ENCODE measurements at places on chromosomes 2 and 18.

DNA sequence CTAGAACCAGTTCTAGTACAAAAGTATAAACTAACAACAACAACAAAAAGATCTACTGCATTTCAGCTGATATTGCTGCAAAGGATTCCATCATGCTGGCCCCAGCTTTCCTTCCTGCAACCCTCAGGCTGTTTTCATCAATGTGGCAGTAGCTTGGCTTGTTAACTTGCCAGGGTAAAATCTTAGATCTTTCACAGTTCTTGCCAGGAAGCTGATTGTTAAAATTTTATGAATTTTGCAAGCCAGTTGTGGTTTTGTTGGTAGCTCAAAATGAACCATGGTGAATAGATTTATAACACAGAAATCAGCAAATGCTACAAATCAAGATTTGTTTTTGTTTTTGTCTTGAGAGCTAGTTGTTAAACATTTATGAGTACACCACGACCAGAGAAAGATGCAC lies 19.3 kb downstream of the CCDC178 start:
- no peak for DNase-seq

GRCh38 chr18:63074981-63075404 lies 244.6 kb downstream of the BCL2 start:
- DNase-seq: peak; percentile 83

DNA sequence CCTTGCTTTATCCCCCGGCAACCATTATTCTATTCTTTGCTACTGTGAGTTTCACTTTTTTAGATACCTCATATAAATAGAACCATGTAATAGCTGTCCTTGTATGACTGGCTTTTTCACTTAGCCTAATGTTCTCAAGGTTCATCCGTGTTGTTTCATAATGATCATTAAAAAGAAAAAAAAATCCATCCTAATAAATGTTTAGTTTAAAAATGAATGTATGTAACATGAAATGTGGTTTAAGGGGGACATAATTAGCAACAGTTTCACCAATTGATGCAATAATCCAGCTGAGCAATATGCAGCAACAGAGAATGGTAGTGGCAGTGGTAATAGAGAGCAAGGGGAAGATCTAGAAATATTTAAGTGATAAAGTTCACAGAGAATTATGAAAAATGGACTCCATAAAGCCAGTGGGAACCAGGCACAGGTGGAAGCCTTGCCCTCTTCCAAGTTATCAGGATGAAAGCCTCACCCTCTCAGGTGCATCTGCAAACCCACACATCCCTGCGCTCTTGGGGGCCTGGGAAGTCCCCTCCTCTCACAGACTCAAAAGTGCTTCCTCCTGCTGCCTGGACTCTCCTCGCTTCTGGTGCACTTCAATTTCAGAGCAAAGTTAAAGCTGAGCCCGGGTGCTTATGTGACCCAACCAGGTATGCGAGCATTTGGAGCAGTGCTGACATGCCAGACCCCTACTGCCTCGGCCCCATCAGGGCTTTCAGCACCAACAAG lies 1403.3 kb upstream of the SLC39A10 start:
- no peak for DNase-seq

- DNase-seq: no peak
Measured at GRCh38 chr2:203580844-203581243, 45.7 kb upstream of the RAPH1 start.

- no peak for DNase-seq
Measured at GRCh38 chr2:162058973-162059668, 14.9 kb downstream of the DPP4 start.

DNA sequence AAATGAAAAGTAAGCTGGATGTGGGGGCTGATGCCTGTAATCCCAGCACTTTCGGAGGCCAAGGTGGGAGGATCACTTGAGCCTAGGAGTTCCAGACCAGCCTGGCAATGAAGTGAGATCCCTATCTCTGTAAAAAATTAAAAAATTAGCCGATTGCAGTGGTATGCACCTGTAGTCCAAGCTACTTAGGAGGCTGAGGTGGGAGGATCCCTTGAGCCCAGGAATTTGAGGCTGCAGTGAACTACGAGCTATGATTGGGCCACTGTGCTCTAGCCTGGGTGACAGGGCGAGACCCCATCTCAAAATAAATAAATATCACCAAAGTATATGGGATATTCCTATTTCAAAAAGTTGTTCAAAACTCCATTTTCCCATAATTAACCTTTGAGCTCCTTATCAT lies 101.1 kb upstream of the FZD5 start:
- no peak for DNase-seq

DNA sequence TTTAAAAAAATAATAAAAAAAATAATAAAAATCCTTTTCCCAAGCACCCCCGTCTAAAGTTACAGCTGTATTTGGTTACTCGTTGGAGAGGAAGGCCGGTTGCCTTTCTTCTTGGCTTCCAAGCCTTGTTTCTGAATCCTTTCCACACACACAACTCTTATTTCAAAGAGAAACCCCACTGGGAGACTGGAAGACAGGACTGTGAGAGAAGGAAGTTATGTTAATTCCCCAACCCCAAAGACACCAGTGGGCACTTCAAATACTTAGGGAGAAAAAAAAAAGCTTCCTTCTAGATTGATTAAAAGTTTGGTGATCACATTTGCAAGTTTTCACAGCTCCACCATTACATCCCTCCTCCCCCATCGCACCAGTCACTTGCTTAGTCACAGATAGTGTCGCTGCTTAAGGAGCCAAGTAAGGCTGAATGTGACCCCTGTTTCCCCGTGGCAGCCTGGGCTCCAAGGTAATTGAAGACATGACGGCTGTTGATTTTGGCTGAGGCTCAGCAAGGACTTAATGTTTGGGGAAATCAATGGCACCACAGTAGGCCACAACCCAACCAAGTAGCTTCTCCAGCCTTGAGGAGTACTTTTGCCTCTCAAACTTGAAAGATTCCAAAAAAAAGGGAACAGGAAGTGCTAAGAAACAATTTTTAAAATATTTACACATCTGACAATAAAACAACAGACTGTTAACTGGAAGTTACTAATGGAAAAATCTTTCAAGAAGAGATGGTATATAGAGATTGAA lies 40.8 kb upstream of the FRZB start:
- no peak for DNase-seq

GRCh38 chr2:206688453-206688852 lies 29.7 kb downstream of the DYTN start:
- DNase-seq: no peak

- DNase-seq: no peak
Measured at GRCh38 chr2:2000724-2001061, 256.4 kb upstream of the PXDN start.

- peak; percentile 83 for DNase-seq
Measured at GRCh38 chr2:19349911-19350677, 8.3 kb downstream of the OSR1 start.

DNA sequence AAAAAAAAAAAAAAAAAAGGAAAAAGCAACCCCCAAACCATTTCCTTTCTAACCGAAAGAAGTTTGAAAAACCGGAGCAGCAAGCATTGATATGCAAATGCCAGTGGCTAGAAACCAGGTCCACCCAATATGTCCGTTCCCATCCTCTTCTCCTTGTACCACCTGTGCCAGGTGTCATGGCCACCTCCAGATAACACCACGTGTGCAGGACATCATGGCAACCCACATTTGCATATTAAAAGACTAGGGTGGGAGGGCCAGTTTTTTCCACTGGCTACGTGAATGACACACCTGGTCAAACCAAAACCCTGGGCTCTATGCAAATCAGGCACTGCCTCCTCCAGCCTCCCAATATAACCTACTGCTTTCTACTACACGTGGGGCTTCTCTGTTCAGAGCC lies 303.3 kb upstream of the GULP1 start:
- no peak for DNase-seq

DNA sequence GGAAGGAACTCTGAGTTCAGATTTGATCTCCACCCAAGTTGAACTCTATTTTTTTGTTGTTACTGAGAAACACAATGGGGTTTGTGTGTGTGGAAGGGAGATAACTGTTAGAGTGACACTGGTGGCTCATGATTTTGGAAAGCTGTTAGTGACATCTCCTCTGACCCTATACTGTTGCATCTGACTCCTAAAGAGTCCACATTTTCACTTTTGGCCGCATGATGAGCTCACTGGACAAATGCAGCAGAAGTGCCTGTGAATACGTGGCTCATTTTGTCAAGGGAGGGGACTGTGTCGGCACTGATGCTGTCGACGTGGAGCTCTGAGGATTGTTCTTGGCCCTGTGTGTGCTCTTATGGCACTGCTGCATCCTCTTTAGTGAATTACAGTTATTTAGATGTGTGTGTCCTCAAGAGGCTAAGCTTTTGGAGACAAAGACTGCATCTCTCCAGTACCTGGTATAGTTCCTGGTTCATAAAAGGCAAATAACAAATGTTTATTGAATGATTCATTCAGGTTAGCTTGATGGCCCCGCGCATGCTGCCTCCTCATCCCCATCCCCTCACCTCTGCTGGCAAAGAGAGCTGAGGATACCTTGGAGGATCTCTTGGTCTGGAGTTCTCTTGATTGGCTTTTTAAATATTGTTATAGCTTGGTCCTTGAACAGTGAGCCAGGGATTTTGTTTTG lies 135.4 kb downstream of the PHLPP1 start:
- no peak for DNase-seq

DNA sequence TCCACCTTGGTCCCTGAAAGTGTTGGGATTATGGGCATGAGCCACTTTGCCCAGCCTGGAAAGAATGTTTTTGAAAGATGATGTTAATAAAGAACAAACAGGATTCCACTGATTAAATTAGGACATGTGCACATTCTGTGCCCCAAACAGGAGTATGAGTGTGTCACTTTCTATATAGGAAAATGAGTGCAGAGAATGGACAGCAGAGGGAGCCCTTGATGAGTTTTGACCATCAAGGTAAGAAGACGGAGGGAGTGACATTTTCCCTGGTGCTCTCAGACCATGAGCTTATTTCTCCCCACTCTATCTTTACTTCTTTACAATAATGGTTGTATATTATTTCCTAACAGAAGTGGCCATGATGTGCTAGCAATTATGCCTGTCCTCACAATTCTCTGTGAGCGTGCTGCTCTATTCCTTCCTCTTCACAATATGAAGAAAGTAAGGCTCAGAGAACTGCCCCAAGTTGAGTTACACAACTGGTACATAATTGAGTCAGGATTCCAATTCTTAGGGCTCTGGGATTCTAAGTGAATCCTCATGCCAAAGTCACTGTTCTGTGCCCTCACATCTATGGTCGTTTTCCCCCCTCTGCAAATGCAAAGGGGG lies 20.6 kb downstream of the RPL37A start:
- DNase-seq: peak; percentile 70

GRCh38 chr2:10810202-10811161 lies 2.1 kb downstream of the PDIA6 start:
- no peak for DNase-seq

Data from right forelimb (tissue), 1 donor.